ENCODE measurements at places on chromosomes 1 and 21. TPM values are rescaled to one million over a fixed set of nuclear protein-coding genes. Genes with fewer than 3 reads are reported as not detected.

The LORICRIN gene
- not detected for total RNA-seq

The TMEM53 gene
- 5.3 TPM for total RNA-seq

The HRNR gene
- not detected for total RNA-seq

The NUP133 gene
- 26.9 TPM for total RNA-seq

The DMRTA2 gene
- under 0.01 TPM for total RNA-seq

The PTGS2 gene
- total RNA-seq: 5.9 TPM

The JMJD4 gene
- total RNA-seq: 17.9 TPM

The GJB3 gene
- under 0.01 TPM for total RNA-seq

The ROR1 gene
- total RNA-seq: 0.17 TPM

The TYW3 gene
- total RNA-seq: 12.0 TPM

The CYP4A22 gene
- not detected for total RNA-seq

The CD84 gene
- total RNA-seq: not detected

The SMCP gene
- not detected for total RNA-seq

All from dermis lymphatic vessel endothelial cell (primary cell).